ENCODE measurements at places on chromosomes 1 and 21.

- no peak for DNase-seq
Observed at GRCh38 chr1:200642481-200642880, 21.9 kb upstream of the KIF14 start.

DNA sequence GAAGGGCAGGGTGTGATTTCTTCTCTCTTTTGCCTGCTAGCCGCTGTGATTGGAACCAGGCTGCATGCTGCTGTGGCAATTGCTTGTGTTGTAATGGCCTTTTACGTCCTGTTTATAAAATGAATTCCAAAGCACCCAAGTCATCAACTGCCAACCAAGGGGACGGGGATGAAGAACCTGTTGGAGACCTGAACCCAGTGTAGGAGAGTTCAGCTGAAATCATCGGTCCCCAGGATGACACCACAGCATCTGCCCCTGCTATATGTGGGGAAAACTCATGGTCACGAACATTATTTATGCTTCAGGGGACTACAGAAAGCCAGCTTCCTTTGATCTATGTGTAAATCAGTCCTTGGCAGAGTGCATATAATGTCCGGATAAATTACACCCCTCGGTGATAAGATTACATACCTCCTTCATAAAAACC lies 3.8 kb downstream of the TMEM167B start:
- no peak for DNase-seq

DNA sequence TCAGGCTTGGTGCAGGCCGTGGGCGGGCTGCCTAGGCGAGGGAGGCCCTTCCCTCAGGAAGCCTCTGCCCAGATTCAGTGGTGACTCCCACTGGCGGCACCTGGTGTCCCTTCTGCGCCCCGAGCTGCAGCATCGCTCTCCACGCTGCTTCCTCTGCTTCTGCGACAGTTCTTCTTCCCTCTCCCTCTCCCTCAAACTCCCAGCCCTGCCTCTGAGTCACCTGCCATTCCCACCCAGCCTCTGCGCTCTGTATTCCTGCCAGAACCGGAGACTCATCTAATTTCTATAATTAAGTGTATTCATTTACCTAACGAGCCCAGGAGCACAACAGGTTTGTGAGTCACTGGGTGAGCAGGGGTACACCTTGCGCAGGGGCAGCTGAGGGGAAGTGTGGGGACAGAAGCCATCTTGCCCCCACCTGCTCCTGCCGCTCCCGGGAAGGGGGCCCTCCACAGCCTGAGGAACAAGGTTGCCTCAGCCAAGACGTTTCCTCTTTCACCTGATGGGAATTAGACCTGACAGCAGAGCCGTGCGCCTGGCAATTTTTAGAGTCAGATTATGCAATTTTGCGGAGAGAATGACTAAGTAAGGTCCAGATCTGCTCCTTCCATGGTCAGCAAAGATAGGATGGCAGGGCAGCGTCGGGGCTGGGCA lies 19.4 kb downstream of the KCNC4 start:
- DNase-seq, result no peak

DNA sequence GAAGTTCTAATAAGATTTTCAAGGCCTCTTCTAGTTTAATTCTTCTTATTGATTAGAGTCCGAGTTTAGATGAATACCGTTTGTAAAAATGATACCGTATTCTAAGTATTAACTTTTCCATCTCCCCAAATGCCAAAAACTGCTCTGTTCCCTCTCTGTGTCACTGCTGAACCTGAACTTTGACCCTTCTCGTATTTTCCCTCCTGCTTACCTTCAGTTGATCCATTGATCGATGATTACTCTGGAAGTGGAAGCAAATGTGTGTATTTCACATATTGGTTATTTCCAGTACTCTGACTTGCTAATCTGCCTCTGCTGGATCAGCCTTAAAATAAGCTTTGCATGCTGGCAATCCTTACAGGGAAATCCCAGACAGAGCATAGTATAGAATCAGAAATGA lies 68.5 kb downstream of the KIF1B start:
- DNase-seq, result no peak

DNA sequence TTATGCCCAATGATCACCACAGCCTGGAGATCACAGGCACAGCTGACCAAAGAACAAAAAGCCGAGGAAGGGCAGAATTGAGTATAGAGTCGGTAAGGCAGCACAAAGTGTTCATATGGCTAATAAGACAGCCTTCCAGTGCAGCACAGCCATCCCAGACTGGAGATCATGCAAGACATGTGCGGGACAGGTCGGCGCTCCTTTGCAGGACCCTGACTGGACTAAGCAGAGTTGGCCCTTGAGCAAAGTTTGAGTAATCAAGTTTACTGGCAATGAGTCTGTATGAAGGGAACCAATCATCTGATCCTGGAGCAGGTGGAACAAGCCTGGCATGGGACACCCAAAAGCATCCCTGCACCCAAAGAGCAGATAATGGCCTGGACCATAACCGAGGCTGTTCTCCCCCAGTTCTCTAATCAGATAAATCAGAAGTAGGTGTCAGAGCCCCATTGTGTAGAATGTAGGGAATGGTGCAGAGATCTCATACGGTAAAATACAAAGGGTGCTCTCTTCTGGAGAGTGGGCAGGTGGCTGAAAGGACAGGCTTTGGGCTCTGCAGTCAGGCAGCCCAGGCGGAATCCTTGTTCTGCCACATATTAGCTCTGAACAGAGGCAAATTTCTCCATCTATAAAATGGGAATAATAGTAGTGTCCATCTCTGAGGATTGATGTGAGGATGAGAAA lies 10.7 kb upstream of the DNASE2B start:
- DNase-seq, result no peak

DNA sequence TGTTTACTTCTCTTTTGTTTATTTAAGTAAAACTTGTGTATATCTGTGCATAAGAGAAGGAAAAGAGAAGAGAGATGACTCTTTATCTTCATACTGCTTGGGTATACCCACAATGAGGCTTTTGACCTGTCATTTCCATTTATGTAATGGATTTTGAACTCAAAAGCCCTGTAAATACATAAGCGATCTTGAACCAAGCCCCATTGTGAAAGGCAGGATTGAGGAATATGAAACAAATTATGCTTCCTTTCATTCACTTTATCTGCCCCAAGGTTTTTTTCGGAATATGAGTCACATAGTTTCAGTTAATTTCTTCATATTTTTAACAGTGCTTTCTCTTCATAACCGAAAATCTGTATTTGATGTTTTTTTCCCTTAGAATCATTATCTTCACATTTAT lies 21.4 kb downstream of the CNST start:
- DNase-seq, result no peak

DNA sequence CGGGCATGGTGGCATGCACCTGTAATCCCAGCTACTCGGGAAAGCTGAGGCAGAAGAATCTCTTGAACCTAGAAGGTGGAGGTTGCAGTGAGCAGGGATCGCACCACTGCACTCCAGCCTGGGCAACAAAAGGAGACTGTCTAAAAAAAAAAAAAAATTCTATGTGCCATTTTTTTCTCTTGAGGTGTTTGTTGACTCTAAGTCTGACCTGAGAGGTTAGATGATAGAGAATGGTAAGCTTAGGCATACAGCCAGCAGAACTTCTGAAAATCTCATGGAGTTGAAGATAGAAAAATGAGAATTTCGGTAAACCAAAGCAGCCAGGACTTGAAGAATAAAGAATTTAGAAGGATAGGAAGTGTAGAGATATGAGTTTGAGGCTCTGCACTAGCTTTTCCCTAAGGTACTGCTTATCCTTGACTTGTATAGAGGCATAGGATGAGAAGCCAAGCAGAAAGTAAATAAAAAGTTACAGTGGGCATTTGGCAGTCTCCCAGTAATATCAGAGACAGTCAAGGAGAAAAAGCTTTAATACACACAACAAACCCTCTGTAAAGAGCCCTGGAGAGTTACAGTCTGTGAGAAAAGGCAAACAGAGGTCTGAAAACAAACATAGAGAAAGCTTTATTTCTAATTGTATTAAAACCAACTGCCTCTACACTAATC lies 24.3 kb downstream of the F13B start:
- no peak for DNase-seq

DNA sequence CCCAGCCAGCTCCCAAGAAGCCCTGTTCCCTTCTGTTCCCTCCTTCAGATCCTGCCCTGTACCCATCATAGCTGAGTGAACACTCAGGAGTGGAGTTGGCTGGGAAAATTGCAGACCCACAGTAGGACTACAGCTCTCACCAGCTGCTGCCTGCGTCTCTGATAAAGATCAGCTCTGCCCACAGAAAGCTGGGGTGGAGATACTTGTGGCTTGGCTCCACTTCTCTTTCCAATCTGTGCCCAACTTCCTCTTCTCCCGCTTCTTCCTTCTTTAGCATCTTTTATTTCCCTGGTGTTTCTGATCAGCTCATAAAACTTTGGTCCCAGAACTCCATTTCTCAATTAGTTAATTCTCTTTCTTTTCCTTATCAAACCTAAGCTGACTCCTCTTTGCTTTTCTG lies 5.5 kb upstream of the CD1A start:
- no peak for DNase-seq

DNA sequence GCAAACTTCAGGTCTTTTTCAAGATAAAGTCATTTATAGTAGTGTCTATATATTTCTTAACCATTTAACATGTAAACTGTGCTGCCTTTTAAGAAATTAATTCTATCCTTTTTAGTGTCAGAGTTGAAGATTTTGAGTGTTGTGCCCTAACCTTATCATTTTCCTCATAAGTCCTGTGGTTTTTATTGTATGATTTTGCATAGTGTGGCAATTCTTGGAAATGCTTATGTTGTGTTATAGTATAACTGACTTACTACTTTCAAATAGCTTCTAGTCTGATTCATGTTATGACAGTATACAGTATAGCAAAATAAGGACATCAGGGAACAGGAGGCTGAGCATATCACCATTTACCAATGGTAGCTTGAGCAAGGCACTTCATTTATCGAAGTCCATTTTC lies 99.1 kb downstream of the PTBP2 start:
- DNase-seq, result no peak

DNA sequence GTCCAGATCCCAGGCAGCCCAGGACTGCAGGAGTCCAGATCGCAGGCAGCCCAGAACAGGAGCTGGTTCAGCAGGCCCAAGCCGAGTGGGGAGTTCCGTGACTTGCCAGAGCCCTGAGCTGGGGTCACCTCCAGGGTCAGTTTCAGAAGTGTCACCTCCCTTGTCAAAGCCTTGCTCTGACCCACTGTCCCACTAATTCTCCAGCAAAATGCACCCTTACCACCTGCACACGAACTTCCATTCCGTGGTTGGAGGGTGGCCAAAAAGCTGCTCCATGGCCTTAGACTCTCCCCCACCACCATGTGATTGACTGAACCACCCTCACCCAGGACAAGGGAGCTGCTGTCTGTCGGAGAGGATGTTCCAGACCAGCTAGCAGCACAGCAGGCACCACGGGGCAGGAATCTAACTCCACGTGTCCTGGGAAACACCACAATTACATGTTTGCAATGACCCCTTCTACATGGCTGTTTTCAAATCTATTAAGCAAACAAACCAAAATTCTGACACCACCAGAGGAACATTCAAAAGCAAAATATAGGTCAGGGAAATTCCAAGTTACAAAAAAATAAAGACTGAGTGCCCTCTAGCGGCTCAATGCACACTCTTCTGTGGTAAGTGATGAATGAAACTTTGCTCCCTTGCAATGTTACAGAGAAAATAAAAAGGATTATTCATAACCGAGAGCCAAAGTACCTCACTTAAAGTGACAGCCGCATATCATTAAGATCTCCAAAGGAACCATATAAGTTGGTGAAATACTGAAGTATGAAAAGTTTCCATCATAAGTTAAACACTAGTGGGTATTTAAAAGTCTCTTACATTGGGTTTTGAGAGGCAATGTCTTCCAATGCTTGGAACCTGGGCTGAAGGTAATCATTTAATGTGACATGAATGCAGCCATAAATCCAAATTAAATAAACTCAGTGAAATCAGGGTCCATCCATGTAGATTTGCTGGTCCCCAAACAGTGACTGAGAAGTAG lies 76.3 kb downstream of the NPHP4 start:
- DNase-seq, result no peak

DNA sequence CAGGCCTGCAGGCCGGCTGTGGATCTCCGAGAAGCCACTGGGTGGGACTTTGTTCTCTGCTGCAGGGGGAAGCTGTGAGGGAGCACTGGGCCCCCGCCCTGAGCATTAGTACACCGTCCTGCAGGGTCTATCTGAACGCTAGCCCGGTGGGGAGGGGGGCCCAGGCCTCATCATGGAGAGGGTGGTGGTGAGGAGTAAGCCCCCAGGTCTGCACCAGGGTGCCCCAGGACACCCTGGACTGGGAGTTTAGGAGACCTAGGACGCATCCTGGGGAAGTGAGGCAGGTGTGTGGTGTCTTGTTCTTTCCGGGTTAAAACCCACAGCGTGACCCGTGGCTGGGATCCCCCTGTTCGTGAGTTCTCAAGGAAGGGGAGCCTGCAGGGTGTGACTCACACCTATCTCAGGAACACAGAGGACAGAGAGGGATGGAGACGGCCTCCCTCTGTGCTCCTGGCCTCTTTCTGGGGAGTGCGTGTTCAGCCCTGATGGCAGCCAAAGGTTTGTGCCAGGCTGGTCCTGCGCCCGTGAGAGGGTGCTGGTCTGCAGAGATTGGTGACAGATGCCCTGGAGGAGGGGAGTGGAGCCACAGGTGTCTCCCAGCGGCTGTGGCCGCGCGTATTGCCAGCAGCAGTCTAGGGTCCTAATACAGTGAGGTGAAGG lies 44.8 kb downstream of the AGPAT3 start:
- DNase-seq, result no peak

GRCh38 chr1:12434686-12435085 lies 183.3 kb downstream of the DHRS3 start:
- no peak for DNase-seq

DNA sequence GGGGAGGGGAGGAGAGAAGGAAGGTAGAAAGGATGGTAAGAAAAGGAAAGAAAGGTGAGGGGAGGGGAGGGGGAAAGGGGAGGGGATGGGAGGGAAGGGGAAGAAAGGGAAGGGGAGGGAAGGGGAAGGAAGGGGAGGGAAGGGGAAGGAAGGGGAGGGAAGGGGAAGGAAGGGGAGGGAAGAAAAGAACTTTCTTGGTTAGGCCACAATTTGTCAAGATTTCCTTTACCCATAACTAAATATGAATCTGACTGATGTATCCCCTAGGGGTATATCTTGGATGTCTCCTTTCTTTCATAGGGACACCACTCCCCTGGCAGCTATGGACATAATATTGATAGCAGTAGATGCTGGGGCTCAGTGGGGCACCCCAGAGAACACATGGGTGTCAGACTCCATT lies 54.4 kb upstream of the PRELP start:
- DNase-seq, result no peak

- no peak for DNase-seq
Observed at GRCh38 chr1:35768350-35769187, 1.2 kb downstream of the CLSPN start.

DNA sequence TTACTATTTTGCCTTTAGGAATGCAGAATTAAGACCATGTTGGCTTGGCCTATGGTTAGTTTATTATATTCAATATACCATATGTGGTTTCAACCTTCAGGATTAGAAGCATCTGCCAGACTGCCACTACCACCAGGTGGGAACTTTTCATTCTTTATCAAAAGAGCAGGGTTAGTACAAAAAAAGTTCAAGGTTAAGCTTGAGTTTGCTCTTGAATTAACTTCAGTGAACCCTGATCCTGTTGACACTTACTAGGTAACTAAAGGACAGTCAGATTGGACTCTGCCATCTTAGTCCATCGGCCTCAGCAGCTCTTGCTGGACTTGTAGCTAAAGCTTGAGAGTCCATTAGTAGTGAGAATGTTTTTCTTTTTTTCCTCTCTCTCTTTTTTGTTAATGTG lies 22.1 kb downstream of the CLIC4 start:
- no peak for DNase-seq
